Fibroblast of villous mesenchyme (primary cell): ENCODE measurements at places on chromosomes 1 and 21. TPM values are rescaled to one million over a fixed set of nuclear protein-coding genes. Genes with fewer than 3 reads are reported as not detected.

The POLR3C gene
- total RNA-seq, result 41.5 and 53.1 TPM in 2 replicates

DNA sequence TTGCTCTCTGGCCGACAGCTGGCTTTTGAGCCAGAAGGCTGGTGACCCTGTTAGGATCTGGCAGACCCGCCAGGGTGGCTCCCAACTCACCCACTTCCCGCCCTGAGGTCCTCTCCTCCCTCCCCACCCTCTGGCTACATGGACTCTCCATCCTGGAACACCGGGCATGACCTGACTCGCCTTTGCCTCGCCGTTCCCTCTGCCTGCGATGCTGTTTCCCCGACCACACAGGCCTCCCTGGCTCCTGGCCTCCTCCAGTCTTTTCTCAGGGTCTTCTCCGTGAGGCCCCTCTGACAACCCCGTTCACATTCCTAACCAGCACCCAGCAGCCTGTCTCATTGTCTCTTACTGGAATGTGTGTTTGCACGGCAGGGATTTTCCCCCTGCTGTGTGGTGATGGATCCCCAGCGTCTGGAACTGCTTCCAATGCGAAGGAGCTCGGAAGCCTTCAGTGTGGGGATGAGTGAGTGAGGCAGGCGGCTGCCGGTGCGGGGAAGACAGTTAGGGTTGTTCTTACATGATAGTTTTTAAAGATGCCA lies 46.0 kb upstream of the POFUT2 start:
- no peak for DNase-seq

- DNase-seq, result peak; percentile 69
Observed at GRCh38 chr1:221991221-221991620, 249.3 kb upstream of the DUSP10 start.

- no peak for DNase-seq
Observed at GRCh38 chr1:86762336-86762735, 58.0 kb downstream of the SH3GLB1 start.

DNA sequence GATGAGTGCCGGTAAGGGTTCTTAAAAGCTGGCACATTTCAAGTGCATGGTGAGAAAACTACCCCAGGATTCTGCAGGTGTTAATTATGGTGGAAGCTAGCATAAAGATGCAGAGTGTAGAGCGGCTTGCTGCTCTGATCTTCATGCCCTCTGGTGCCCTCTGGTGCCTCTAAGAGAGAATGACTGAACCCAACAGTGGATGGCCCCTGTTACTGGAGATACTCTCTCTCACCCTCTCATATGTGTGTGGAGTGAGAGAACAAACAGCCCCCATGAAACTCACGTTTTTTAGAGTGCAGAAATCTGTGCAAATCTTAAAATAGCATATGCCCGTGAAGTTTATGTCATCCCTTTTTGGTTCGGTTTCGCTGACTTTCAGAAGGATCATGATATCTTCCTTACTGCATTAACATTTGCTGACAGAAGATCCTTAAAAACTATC lies 90.0 kb downstream of the GRIK1 start:
- DNase-seq, result peak; percentile 61

DNA sequence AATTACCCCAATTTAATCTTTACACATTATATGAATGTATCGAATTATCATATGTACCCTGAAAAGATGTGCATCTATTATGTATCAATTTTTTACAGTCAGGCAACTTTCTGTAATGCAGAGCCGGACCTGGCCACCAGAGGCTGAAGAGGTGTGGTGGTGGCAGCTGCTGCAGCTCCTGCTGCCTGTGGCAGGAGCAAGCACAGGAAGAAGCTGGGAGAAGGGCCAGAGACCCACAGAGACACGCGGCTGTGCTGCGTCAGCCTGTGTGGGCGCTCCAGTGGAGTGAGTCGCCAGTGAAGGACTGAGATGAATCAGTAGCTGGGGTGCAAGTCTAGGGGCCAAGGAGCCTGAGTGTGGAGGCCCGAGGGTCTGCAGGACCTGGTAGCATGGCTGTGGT lies 74.3 kb upstream of the COG2 start:
- DNase-seq, result no peak

DNA sequence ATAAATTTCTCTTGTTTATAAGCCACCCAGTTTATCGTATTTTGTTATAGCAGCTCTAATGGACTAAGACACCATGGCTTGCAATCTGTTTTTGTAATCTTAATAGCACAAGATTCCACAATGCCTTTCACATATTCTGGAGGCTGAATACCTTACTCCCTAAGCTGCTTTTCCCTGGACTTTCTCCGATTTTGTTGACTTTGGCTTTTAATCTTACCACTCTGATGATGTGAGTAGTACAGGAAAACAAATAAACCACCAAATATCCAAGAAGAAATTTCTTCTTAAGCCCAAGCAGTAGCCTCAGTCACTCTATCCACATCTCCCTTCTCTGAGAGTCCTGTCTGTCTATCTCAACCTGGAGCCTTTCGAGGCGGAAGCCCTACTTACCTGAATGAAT lies 838.6 kb downstream of the LTN1 start:
- no peak for DNase-seq

- DNase-seq, result peak; percentile 68
Observed at GRCh38 chr1:67700692-67701410, 15.8 kb downstream of the GADD45A start.
